ENCODE measurements at places on chromosomes 11 and 22. TPM values are rescaled to one million over a fixed set of nuclear protein-coding genes. Genes with fewer than 3 reads are reported as not detected.

The BATF2 gene
- 0.81 TPM for polyA plus RNA-seq

The OR5B21 gene
- not detected for polyA plus RNA-seq

The UCP3 gene
- polyA plus RNA-seq, result 4.2 TPM

The APOA1 gene
- polyA plus RNA-seq, result 3.5 TPM

The CATSPERZ gene
- polyA plus RNA-seq, result not detected

The RDX gene
- 98.2 TPM for polyA plus RNA-seq

The SLC15A3 gene
- 49.0 TPM for polyA plus RNA-seq

The TIGD3 gene
- not detected for polyA plus RNA-seq

GRCh38 chr11:72351836-72352235 is 82.5 kb downstream of the CLPB start:
- DNase-seq, result no peak

GRCh38 chr11:15500643-15501042 is 385.9 kb downstream of the INSC start:
- DNase-seq, result no peak

DNA sequence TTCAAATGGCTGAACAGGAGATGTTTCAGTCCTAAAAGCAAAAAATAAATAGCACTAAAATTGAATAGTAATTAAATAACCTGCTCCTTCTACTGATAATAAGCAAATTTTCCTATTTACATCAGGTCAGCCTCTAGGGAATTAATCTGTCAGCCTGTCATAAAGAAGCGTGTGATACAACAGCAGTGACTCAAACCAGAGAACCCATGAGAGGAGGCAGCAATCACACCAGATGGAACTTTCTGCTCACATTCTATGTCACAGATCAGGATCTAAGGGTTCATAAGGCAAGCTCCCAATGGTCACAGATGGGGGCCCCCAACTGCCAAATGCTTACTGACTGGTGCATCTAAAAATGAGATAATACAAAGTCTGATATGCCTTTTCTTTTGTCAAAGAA is 41.1 kb downstream of the RBFOX2 start:
- DNase-seq, result no peak

- DNase-seq, result no peak
Observed at GRCh38 chr11:36394056-36394455, 98.0 kb downstream of the PRR5L start.

GRCh38 chr11:20599221-20600019 is at the start of gene SLC6A5:
TSS of gene SLC6A5 (plus strand) at chr11:20599608. CDS start at chr11:20599673, 65 bp downstream.
- peak; percentile 50 for DNase-seq

DNA sequence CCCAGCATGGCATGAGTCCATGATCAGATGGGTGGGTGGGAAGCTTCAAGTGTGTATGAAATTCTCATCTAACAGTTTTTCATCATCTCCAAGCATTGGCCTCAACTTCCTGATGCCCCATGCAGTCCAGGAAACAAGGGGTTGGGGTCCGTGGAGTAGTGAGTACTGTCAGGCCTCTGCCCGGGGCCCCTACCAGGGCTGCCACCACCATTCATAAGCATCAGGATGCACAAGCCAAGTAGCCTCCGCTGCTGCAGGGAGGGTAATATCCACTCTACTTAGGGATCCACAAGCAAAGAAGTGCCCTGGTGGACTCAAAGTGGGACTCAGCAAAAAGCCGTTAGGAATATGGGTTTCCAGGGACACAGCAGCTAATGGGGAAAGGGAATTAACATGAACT is 49.3 kb downstream of the KCNC1 start:
- no peak for DNase-seq

DNA sequence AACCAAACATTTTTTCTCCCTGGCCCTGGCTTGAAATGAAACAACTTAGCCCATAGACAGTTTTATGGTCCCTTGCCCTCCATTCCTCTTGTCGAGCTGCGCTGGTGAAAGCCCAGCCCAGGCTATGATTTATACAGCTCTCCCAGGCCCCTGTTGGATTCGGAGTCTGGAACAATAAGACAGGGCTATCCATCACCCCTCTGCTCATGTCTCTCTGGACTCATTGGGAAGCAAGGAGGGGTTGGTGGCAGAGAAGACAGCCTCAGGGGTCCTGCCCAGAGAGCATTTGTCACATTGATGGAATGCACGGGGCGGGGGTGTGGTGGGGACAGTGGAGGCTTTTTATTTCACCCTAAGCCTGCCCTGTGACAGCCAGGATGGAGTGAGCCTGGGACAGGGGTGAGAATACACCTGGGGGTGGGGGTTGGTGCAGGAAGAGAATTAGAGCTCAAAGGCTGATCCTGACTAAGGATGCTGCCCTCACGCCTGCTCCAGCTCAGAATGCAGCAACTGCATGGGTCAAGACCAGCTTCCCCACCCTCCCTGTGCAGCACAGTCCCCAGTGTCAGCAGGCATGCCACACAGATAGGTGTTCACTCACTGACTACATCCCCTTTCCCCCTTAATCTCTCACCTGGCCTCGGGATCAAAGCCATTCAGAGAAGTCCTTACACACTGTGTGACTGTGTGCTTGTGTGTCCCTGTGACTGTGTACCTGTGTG is 10.0 kb upstream of the PKNOX2 start:
- DNase-seq, result no peak

DNA sequence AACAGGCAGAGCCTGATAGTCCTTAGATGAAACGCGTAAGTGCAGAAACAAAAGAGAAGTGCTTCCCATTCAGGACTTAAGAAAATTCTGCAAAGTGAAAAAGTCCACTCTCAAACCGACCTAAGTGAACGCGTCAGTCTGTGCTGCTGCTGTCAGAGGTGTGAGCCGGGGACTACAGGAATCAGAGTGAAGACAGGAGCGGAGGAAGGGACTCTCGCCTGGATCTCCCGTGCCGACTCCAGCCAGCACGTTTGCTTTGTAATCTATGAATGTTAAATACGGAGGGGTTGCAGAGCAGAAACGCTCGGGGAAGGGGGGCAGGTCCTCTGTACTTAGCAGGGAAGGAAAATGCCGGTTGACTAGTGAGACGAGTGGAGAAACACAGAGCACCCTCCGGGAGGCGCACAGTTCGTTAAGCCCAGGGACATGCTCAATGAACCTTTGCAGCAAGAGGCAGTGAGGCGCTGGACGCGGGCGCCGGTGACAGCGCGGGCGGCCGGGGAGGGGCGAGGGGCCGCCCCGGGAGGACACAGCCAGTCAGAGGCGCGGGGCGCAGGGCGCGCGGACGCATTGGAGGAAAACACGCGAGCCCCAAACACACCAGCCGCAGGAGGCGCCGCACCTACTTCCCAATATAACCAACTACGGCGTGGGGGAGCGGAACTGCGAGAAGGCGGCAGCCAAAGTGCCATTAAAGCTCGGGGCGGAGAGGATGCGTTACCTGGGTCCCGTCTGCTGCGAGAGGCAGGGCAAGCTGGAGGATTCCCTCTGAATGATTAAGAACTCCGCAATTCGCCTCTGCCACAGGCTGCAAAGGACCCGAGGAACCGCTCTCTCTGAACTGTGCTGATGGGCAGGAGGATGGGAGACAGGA is at the start of gene CNTN5:
Gene CNTN5 (plus strand): TSS at position 598 of the 874 bp plus-strand sequence.
- peak; percentile 50 for DNase-seq

DNA sequence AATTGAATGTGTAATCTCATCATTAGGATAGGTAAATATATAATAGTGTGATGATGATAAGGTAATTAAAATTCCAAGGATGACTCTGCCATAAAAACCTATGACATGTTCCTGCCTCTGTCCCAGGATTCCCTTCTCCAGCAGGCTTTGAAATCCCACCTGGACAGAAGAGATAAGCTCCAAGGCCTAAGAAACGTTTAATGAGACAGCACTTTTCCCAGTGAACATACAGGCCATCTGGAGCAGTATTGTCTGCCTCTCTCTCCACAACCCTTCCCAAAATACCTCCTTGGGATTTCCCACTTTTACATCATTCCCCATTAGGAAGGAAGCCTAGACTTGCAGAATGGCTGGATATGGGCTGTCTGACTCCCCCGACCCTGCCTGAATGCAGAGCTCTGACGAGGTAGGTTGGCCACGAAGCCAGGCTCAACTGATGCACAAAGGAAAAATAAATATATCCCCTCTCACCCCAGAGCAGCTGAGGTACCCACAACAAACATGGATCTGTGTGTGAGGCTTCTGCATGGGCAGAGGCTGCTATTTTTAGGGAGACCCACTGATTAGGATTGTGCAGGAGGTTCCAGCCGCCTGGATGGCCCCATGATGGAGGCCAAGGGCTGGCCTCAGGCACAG is 71.0 kb downstream of the TMPRSS5 start:
- no peak for DNase-seq

GRCh38 chr22:42414565-42415303 is 17.5 kb downstream of the NFAM1 start:
- DNase-seq, result no peak

- no peak for DNase-seq
Observed at GRCh38 chr22:50226063-50226874, 18.6 kb downstream of the TUBGCP6 start.

DNA sequence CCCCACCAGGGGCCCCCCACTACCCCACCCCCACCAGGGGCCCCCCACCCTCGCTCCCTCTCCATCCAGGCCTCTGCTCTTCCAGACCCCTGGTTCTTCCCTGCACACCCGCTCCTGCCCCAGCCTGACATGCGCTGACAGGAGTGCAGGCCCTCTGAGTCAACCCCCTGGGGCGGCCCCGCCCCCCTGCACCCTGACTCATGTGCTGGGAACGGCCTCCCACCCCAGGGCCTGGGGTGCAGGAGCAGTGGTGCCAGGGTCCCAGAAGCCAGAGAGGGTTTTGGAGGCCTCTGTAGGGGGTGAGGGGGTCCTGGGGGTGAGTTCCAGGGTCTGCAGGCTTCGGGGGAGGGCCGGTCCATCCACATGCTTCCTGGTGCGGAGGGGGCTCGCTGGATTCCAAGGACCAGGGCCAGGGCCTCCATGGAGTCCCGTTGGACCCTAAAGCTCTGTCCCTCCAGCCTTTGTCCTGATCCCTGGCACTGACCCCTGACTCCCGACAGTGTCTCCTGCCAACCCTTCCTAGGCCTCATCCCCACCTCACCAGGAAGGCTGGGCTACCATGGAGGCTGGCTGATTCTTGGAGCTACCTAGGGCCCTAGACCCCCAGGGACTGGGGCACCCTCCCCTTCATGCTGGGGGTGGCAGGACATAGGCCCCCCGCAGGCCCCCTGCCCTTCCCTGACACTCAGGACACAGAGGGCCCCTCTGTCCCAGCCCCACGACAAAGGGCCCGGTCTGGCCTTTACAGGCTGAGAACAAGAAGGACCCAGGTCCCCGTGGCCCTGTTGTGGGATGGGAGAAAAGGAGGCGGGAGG is 583 bp upstream of the PKP3 start:
- DNase-seq, result no peak

DNA sequence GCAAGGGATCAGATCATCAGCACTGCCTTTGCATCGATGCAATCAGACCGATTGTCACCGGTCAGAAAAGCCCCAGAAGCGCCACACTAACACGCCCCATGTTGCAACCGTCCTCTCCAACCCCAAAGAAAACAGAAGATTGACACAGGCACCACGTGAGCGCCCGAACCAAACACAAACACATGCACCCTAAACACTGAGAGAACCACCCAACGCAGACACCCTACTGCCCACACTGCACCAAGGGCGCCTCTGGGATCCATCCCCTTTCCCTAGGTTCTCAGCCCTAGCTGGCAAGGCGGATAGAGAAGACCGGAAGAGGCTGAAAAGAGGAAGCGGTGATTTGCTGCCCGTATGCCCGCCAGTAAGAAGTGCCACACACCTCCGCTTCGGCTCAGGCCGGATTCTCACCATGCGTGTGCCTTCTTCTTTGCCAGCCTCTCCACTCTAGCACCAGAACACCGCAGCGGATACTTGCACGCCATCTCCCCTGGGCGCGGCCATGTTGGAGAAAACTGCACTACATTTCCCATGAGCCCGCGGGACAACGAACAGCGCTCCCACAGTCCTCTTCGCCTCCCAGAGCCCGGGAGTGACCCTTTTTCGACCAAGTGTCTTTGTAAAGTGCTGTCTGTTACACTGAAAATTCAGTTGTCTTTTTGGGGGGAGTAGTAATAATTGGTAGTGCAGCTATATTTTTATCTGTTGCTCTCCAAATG is at the start of gene ALKBH8:
Gene ALKBH8 (minus strand): TSS at position 517 of the 719 bp plus-strand sequence. CDS start 4,842 bp downstream, outside the sequence.
- peak; percentile 84 for DNase-seq

GRCh38 chr11:66567787-66568123 is 651 bp downstream of the CTSF start:
- no peak for DNase-seq

DNA sequence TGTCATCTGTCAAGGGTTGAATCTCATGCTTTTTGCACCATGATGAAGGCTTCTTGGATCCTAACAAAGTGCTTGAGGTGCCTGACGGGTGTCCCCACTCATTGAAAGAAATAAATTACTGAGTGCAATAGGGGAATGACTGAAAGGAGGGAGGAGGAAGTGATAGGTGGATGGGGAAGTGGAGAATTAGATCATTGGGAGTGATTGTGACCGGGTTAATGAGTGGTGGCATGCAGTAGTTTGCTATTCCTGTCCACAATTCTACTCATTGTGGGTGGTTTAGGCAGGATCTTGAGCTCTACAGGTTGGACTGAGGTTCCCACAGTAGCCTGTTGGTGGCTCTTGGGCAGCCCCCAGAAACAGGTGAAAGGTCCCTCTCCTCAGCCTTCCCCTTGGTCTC is 44.3 kb downstream of the THAP12 start:
- DNase-seq, result no peak

- DNase-seq, result peak; percentile 58
Observed at GRCh38 chr11:69449320-69450063, 32.0 kb upstream of the LINC01488 start.

GRCh38 chr11:31702966-31703365 is 108.2 kb downstream of the PAX6 start:
- no peak for DNase-seq

DNA sequence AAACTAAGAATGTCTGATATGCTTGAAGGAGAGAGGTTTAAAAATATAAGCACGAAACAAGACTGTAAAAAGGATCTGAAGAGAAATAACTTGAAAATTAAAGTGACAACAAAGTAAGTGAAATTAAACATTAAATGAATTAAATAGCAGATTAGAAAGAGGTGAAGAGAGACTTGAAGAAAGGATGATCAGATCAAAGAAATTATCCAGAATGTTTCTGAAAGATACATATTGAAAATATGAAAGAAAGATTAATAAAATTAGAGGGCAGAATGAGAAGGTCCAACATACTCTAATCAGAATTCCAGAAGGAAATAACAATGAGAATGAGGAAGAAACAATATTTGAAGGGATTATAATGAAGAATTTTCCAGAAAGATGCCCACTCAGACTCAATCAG is 151.1 kb downstream of the FAM76B start:
- no peak for DNase-seq

- DNase-seq, result no peak
Observed at GRCh38 chr11:33898957-33899356, 7.1 kb upstream of the LMO2 start.

DNA sequence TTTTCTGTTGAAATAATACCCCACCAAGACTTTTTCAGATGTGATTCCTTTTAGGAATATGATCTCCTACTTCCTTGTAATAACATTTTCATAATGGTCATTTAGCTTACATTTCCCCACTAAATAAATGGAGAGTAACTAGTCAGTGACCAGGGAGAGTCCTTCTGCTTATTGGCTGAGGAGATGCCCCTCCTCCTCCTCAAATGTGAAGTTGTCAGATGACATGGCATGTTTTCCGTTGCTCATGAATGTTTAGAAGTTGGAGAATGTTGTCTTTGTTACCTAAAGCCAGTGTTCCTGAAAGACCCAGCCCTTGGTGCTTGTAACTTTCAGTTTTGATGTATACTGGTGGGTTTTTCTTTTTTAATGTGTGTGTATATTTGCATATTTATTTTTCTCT is 38.2 kb downstream of the CSRP3 start:
- DNase-seq, result no peak

Measured in muscle of arm (tissue), 14 donors.